ENCODE measurements at places on chromosomes 4 and X.
A peak's percentile ranks its signal among the peaks of the same experiment; 100 is the strongest.

DNA sequence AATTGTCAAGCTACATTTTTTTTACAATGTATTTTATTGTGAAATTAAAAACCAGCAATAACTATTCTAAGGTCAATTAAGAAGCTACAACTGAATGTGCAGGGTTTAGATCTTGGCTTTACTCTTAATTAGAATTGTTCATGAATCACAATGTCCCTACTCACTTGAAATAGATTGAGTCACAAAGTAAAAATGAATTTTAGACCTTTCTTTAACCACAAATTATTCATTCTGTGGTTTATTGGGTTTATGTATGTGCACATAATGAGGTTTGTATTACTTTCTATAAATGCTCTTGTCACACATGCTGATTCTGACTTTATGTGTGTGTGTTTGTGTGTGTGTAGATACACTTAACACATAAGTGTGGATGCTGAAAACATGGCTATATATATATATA, 647.0 kb upstream of the AADAT start:
- peak; percentile 4 for DNase-seq

DNA sequence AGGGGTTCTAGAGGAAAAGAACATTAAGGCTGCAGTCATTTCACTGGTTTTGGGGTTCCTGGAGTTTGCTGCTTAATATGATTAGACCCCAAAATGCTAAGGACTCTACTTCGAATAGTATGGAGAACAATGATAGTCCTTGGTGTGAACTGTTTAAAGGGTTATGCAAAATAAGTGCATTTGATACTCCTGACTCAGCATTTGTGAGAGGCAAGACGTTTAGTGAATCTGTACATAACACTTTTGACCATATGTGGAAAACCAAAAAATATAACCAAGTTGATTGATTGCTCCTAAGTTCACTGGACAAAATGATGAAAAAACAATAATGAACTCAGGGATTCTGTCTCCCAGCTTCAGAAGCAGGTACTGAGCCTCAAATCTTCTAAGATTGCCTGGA, 414.1 kb downstream of the SH3BGRL start:
- DNase-seq, result no peak

GRCh38 chrX:56314334-56314733, 82.2 kb downstream of the KLF8 start:
- no peak for DNase-seq

DNA sequence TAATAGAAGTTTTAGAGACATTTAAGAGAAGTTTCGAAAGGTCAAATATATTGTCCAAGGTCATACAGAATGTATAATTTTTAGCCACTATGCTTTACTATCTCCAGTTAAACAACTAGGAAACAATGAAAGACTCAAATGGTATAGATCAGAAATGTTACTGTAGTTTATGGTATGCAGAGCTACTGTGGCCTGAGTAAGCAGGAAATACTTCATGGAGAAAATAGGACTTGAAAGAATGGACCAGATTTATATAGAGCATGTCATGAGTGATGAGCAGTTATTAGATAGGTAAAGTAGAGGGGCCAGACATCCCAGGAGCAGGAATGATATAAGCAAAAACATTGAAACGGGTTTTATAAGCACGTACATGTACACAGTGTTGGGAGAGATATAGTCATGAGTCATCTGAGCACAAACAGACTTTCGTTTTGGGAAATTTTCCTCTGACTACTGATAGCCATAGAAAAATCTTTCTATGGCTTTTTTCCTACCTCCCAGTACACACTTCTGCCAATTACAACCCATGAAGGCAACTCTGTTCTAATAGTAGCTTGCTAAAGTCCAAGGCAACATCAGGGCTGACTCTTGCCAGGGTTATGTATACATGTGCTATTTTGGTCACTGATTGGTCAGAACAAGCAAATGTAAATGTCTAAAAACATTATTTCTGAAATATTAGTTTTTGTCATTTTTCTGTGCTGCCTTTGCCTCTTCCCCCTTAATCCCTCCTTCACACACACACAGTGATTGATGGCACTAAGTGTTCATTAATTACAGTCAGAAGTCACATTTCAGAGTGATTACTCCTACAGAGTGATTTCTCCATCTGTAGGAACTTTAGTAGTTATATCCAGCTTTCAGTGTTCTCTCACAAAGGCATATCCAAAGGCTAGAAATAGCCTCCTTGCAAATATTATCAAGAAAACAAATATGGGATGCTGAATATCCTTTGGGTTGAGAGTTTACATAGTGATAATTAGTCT, 198.7 kb downstream of the ENOX2 start:
- peak; percentile 31 for DNase-seq

GRCh38 chr4:32196950-32197688, 1477.0 kb downstream of the PCDH7 start:
- DNase-seq, result peak; percentile 39

DNA sequence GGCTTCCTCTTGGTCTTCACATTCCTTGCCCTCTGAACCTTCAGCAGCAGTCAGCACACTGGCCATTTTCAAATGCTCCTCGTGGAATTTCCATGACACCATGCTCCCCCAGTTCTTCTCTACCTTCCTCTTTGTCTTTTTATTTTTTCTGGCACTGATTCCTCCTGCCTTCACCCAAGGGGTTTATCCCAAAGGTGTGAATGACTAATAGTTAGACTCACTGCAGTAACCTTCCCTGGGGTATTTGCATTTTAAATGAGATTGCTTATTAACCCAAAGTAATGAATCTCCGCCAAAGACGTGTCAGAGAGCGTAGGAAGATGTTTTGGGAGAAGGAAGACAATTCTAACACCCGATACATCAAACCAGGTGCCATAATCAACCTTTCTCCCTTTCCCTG, 36.2 kb downstream of the CD40LG start:
- DNase-seq, result no peak

DNA sequence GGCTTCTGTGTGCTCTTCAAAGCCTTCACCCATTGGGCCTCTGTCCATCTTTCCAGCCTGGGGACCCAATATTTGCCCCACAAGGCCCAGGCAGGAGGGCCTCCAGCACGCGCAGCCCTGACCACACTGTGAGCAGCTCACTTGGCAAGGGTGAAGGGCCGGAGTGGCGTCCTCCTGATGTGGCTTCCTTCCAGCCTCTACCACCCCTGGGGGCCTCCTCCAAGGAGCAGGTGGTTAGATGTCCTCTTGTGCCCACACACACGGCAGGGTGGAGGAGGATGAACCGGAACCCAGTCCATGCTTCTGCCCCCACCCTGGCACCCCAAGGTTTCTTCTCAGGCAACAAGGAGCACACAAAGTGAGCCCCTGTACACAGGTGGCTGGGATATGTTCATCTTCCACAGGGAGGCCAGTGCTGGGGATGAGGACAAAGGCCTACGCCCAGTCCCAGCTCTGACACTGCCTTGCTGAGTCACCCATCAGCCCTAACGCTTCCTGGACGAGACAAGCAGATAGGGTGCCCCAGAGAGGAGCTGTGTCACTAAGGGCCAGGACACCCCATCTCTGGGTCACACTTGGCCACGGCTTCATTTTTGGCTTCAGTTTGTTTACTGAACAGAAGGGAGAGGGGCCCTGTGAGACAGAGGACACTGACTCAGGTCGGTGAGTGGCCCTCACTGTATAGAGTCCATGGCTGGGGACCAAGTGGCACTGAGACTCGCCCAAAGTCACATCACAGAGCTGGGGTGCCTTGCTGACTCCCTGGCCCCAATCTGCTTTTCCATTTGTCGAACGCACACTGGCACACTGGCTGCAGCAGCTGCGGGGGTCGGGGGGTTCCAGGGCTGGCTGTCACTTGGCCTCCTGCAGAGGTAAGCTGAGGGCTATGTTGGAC, 1.9 kb downstream of the UBL4A start:
- DNase-seq, result no peak

- no peak for DNase-seq
Observed at GRCh38 chrX:43677993-43678392, 21.9 kb downstream of the MAOA start.

DNA sequence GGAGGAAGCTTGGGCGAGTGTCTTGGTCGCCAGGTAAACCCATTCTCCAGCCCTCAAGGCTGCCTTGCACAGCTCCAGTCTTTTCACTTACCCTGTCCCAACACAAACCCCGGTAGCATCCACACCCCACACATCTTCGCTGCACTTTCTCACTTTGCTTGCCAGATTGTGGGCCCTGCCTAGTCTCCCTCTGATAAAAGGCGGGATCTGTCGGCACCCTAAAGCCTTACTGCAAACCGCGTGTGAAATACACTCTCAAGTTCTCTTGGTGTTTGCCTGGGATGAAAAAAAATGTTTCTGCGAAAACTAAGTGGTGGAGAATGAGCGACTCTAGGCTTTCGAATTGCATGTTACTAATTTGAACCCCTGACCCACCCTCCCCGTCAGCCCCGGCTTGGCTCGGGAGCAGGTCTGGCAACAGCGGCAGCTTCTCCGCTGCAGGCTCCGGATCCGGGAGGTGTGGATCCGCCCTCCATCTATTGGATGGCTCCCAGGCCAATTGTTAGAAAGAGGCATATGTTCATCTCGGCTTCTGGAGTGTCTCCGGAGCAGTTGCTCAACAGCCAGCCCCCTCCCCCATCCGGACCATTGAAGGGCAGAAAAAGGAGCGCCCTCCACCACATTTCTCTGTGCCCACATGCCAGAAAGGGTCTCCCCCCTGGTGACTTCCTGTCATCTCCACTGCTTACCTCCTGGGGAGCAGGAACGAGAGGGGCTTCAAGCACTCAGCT, 3.0 kb upstream of the CITED1 start:
- peak; percentile 73 for DNase-seq

DNA sequence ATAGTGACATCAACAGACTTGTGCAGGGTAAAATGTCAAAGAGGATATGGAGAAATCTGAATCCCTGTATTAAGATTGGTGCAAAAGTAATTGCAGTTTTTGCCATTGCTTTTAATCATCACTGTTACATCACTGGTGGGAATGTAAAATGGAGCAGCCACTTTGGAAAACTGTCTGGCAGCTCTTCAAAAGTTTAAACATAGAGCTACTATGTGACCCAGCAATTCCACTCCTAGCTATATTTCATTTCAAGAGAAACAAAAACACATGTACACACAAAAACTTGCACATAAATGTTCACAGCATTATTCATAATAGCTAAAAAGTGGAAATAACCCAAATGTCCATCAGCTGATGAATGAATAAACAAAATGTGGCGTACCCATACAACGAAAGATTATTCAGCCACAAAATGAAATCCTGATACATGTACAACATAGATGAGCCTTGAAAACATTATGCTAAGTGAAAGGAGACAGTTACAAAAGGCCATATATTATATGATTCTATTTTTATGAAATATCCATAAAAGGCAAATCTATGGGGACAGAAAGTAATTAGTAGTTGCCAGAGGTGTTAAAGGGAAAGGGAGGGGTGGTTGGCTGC, 106.4 kb downstream of the AMELX start:
- no peak for DNase-seq

DNA sequence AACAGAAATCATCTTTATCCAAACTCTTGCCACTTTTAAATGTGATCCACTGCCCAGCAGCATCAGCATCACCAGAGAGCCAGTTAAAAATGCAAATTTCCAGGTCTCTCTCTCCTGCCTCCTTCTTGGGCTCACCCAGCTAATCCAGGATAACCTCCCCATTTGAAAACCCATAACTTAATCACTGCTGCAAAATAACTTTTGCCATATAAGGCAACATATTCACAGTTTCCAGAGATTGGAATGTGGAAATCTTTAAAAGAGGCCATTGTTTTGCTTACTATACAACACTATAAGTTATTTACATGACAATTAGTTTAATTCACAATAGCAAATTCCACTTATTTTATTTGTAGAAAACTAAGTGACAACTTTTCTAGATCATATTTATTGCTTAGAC, 4.8 kb upstream of the EXOSC9 start:
- peak; percentile 26 for DNase-seq

- DNase-seq, result no peak
Observed at GRCh38 chrX:142096253-142096652, 108.8 kb downstream of the MAGEC2 start.

DNA sequence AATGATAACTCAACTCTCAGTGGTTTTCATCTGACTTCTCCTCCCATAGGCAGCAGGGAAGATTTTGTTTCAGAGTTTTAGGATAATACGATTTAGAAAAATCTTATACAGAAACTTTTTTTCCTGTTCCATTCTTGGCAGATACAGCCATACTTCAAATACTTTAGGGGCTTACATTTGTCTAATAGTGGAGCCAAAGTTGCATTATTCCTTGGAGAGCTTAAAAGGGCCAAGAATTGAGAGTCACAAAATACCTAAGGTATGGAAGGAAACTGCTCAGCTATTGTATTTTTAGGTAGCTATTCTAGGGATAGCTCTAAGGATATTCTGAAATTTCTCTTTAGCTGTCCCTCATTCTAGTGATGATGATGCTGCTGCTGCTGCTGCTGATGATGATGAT, 132.9 kb upstream of the PTCHD1 start:
- DNase-seq, result peak; percentile 11

GRCh38 chr4:166290426-166290825, 417.4 kb downstream of the TLL1 start:
- DNase-seq, result no peak

DNA sequence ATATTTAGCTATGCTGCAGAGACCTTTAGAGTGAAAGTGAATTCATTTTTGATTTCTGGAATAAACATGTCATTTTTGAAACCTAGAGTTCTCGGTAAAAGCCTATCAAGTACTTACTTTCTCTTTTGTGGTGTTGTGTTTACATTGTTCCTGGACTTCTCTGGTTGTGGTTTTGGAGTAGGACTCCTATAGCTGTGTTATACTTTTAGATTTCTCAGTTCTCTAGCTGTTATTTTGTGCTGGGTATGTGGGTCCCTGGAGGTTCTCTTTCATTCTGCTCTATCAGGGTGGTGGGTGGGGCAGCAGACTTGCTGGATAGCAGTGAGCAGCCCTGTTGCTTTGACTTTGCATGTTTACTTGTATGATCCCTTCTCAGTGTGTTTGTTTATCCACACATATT, 25.6 kb upstream of the MSMO1 start:
- peak; percentile 33 for DNase-seq

GRCh38 chr4:165378745-165379677, at the start of gene CPE:
Gene CPE (plus strand): TSS chr4:165379008. CDS start chr4:165379222, 214 bp downstream.
- DNase-seq, result peak; percentile 94

- peak; percentile 69 for DNase-seq
Observed at GRCh38 chr4:94457692-94458106, 6.0 kb downstream of the PDLIM5 start.

Data from astrocyte of the hippocampus (primary cell).